ENCODE measurements at places on chromosomes 6 and 20.

DNA sequence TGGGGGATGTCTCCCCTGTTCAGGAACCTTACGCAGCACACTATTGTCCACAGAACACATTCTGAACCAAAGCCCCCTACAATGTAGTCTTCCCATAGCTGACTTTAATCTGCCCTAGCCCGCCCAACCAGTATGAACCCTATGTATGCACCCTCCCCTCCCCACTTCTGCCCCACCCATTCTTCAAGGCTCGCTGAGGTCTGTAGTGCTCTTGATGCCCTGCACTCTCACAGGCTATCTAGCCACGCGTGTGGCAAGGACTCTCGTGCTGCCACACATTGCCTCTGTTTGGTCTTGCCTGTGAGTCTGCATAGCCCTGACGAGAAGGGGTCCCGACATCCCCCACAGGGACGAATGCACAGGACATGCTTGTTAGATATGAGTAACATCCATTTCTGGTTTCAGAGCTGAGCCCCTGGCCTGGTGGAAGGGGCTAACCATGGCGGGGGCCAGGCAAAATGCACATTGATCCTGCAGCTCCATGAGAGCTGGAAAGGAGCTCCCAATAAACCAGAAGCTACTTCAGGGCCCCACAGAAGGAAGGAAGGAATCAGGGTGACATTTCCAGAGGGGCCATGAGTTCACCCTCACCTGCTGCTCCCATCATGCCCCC is 22.6 kb downstream of the MOCS1 start:
- DNase-seq = no peak

- no peak for DNase-seq
Measured at GRCh38 chr20:8578161-8578865, 446.2 kb downstream of the PLCB1 start.

- no peak for DNase-seq
Measured at GRCh38 chr6:13395272-13396237, 67.2 kb upstream of the TBC1D7 start.

GRCh38 chr6:73519926-73520687 is 725 bp downstream of the EEF1A1 start:
- peak; percentile 88 for DNase-seq

DNA sequence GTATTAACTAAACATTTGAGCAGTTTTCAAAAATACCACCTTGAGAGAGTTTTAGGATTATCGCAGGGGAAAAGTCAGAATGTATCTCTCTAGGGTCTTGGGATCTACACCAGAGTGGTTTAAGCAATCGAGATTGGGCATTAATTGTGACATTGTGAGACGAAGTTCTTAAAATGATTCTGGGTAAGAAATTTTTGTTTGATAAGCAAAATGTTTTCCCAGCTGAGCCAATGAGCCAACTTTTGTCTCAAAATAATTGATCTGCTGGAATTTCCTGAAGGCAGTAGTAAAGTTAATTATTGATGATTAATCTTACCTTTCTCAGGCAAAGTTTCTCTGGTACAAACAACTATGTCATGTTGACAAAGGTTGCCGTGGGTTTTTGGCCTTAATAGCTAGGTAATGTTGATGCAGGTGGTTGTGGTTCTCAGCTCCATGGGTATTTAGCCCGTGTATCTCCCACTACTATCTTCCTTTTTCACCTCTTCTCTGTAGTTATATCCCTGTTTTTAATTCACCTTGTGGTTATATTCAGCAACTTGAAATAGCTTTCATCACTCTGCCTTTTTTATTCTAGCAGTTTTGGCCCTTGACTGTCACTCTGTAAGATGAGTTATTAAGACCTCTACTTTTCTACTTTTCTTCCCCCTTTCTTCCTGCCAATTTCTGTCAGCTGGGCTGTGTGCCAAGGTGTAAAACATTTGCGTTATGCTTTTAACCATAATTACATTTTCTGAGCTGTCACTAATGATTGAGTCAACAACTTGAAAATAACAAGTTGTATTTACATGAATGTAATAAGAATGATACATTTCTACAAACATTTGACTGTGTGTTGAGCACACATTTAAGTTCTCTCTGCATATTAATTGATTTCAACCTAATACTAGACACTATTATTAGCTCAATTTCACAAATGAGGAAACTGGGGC is 368.3 kb upstream of the BTBD3 start:
- no peak for DNase-seq

DNA sequence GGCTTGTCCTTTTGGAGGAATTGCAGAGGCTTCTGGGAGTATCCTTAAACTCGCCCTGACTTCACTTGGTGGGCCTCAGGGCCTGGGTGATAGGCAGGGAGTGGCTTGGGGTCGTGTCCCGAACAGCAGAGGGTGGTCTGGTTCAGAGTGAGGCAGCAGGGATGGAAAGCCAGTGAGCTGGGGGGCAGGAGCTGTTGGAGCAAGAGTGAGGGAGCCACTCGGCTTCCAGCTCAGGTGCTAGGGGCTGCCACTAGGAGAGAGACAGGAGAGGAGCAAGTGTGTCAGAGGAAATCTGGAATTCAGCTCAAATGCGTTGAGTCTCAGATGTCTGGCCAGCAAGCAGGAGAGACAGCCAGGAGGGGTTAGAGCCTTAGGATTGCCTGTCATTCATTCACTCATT is 85.8 kb downstream of the DLGAP4 start:
- DNase-seq = no peak

DNA sequence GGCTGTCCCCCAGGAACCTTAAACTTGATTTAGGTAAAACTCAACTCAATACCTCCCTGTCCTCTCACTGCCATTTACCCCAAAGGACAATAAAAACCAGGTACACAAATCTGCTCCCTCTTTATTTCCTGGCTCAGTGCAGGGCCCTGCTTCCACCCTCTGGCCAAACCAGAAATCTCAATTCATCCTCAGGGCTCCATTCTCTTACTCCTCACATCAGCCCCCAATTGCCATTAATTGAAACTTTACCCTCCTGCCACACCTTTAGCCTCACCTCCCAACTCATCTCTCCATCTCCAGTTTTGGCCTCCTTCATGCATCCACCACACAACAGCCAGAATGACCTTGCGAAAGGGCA is 10.5 kb downstream of the ZBTB2 start:
- DNase-seq = no peak

GRCh38 chr6:11263291-11263775 is 30.9 kb upstream of the NEDD9 start:
- no peak for DNase-seq

- no peak for DNase-seq
Measured at GRCh38 chr20:47230811-47231256, 125.7 kb downstream of the ZMYND8 start.

- peak; percentile 75 for DNase-seq
Measured at GRCh38 chr6:2763345-2763841, 1.8 kb upstream of the WRNIP1 start.

- no peak for DNase-seq
Measured at GRCh38 chr20:49584418-49585382, 16.8 kb upstream of the PTGIS start.

GRCh38 chr6:41535766-41536165 is 10.4 kb upstream of the FOXP4 start:
- DNase-seq = no peak

DNA sequence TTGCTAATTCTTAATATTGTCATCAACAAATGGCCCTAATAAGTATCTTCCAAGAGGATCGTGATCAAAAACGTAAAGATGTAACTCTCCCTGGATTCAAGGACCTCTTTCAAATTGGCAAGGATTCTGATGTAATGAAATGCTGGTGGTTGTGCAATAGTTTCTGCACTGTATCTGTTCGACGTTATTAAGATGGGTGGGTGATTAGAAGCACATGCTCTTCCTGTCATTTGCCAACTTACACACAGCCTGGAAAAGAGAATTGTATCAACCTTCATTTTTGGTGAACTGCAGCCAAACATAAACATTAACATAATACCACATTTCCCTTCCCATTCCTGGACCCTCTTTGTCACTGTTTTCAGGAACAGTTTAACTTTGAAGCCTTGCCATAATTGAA is 9.8 kb downstream of the FOXQ1 start:
- no peak for DNase-seq

DNA sequence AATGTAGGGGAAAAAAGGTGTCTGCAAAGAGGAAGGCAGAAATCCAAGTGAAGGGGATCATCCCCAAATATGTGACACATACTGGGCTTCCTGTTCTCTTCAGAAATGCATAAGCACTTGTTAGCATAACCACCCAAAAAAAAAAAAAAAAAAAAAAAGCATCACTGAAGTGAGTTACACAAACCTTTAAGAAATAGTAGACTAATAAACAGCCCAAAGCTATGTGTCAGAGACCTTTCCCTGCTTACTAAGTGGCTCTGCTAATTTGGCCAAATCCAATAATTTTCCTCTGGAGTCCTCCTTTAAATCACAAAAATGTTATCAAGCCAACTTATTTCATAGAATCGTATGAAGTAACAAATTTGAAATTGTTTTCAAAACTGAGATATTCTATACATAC is 7.5 kb upstream of the DST start:
- DNase-seq = no peak

DNA sequence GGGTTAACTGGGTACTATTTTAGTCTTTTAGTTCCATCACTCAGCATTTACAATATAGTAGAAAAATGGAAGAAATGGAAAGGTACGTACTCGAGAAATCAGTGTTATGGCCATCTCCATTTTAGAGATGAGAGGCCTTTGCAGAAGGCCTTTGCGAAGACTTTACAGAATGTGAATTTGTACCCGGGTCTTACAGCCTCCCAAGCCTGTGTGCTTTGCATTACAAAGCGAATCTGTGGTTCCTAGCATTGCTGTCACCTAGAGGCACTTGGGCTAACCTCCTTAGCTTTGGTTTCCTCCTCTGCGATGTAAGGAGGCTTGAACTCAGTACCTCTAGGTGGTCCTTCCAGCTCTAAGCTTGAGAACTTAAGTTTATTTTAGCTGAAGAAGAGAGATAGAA is 10.9 kb downstream of the VAPB start:
- no peak for DNase-seq

GRCh38 chr6:160791981-160792418 is 90.0 kb downstream of the PLG start:
- DNase-seq = no peak

GRCh38 chr20:40599987-40600386 is 89.0 kb downstream of the MAFB start:
- DNase-seq = no peak

DNA sequence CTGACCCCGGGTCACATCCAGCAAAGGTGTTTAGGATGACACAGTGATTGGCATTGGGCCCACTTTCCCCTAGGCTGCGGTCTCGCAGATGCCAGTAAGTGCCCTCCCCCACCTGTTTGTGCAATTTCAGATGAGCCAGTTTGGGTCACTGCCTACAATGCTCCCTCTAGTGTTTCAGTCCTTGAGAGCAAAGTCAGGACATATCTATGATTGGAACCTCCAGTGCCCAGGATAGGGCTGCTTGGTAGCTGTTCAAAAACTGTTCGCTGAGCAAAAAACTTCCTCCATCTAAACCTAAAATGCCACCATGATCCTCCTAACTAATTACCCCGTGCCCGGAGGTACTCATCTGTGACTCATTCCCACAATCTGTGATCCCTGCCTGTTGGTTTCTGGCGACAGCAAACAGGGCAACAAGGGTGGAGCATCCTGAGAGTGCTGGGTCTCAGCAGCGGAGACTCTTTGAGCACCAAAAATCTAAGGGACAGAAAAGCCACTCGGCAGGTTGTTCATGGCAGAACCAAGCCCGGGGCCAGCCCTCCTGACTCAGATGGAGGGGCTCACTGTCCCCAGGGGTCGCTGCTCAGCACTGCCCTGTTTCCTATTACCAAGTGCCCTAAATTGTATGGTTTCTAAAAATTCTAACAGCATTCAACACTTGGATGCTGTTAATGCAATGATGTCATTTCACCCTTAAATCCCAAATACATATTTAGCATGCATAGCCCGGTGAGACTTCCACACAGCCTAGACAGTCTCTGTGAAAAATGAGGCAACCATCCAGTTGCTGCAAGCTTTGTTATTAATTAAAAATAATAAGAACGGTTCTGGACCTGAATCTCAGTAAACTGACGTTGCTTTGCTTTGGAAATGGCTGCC is 5.0 kb downstream of the VSX1 start:
- no peak for DNase-seq

DNA sequence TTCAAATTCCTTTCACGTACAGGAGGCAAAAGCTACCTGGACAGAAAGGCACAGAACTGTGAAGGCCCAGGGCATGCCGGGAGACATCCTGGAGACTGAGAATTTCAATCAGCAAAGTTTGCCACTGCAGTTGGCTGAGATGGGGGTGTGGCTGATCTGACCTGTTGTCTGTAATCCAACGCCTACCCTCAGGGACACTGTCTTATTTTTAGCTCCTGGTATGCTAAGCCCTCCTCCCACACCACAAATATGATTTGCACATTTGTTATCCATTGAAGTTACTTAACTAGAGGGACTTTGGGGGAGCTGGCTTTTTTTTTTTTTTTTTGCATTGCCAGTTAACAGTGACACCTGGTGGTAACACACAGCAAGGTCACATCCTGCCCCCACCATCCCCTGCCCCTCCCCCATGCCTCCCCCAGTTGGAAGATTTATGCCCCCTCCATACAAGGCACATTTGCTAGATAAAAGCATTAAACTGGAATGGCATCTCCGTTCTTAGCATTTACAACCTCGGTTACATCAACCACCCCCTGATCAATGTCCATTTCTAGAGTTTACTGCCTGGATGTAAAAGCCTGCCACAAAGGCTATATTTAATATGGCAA is 40.4 kb downstream of the TTI1 start:
- DNase-seq = no peak

DNA sequence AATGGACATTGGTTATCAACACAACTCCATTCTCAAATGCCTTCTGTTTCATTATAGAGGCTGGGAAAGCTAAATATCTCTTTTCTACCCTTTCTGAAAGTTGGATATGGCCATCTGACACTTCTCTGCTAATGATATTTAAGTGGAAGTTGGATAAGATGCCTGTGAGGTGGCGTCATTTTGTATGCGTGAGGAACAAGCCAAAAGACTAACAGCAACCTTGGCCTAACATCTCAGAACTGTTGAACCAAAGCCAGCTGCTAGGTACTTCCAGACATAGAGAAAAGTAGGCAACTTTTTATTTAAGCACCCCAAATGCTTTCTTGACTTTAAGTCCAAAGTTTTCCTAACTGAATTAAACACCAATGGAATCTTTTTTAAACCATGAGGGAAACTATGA is 708.4 kb downstream of the CD109 start:
- DNase-seq = no peak

- no peak for DNase-seq
Measured at GRCh38 chr6:92810913-92811312, 608.4 kb downstream of the EPHA7 start.
